ENCODE measurements at places on chromosomes 7 and 10. TPM values are rescaled to one million over a fixed set of nuclear protein-coding genes. Genes with fewer than 3 reads are reported as not detected.

The SUN3 gene
- not detected for total RNA-seq

The ZNF248 gene
- total RNA-seq: 7.6 TPM

The OR9A2 gene
- total RNA-seq: not detected

The PIP gene
- not detected for total RNA-seq

The PDE6C gene
- not detected for total RNA-seq

The NPC1L1 gene
- under 0.01 TPM for total RNA-seq

The GJD4 gene
- not detected for total RNA-seq

The ODAD2 gene
- total RNA-seq: 3.5 TPM

The MRLN gene
- total RNA-seq: not detected

The GRM3 gene
- not detected for total RNA-seq

The TCTN3 gene
- total RNA-seq: 27.9 TPM

The BHLHA15 gene
- total RNA-seq: 1.3 TPM

The CARD11 gene
- 0.62 TPM for total RNA-seq

The TLX1 gene
- not detected for total RNA-seq

The ZNF273 gene
- total RNA-seq: 3.7 TPM

The BTAF1 gene
- 64.1 TPM for total RNA-seq

The CYP2C9 gene
- total RNA-seq: not detected

The HOXA7 gene
- total RNA-seq: 0.77 TPM

The SOSTDC1 gene
- total RNA-seq: not detected

The IKZF1 gene
- not detected for total RNA-seq

The ABCB4 gene
- 0.44 TPM for total RNA-seq

The GNAI1 gene
- 56.4 TPM for total RNA-seq

The LAMB1 gene
- total RNA-seq: 292 TPM

The CALML3 gene
- total RNA-seq: not detected

The PAOX gene
- total RNA-seq: 9.2 TPM

The ZP3 gene
- total RNA-seq: 0.55 TPM

The ABCB8 gene
- total RNA-seq: 50.1 TPM

Data from uterine smooth muscle cell (primary cell).